ENCODE measurements at places on chromosomes 2 and 18. TPM values are rescaled to one million over a fixed set of nuclear protein-coding genes. Genes with fewer than 3 reads are reported as not detected.

The CGREF1 gene
- 0.43 TPM for total RNA-seq

The POTEC gene
- total RNA-seq, result not detected

The ARHGEF33 gene
- 1.3 TPM for total RNA-seq

The CCDC142 gene
- total RNA-seq, result 16.1 TPM

The PLEK gene
- 32.9 TPM for total RNA-seq

The IL36G gene
- total RNA-seq, result not detected

The CAPG gene
- total RNA-seq, result 419 TPM

The SCN9A gene
- total RNA-seq, result 10.5 TPM

DNA sequence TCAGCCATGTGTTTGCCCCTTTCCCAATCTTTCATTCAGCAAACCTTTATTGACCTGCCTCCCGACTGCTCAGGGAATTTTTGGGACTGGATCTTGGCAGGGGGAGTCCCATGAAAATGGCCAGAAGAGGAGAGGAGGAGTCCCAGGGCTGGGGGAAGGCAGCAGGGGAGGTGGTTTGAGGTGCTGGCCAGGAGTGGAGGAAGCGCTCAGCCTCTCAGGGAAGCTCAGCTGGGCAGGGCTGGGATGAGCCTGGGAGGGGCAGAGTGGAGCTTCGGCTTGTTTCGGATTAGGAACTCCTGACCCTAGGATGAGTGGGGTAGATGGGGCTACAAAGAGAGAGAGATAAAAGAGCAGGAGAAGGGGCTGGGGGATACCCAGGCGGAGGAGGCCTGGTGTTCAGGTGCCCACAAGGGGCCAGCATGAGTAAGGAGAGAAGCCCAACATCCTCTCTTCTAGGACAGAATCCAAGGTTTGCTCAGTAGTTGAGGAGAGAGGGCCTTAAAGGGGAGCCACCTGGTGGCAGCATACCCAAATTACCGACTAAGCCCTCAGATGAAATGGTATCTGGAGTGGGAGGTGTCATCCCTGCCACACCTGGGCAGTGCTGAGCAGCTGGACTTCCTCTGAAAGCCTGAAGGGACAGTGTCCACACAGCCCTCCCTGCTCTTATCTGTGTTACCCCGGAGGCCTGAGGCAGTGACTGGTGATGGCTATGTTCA lies 91.1 kb downstream of the INHBB start:
- no peak overlapping the region for H3K4me3 ChIP-seq
- DNase-seq, result no peak
- H3K36me3 ChIP-seq, result no peaks in the 10 kb centered on the region
- H3K27me3 ChIP-seq, result peaks cover 12% of the 10 kb centered on the region

GRCh38 chr2:98608962-98609604 lies 694 bp downstream of the UNC50 start:
- H3K27ac ChIP-seq, result peak overlapping the region; percentile 99
- DNase-seq, result peak; percentile 74
- H3K36me3 ChIP-seq, result peaks cover 42% of the 10 kb centered on the region
- peak overlapping the region; percentile 98 for H3K4me3 ChIP-seq
- peaks cover 41% of the 10 kb centered on the region for H3K4me1 ChIP-seq
- H3K27me3 ChIP-seq, result no peaks in the 10 kb centered on the region

DNA sequence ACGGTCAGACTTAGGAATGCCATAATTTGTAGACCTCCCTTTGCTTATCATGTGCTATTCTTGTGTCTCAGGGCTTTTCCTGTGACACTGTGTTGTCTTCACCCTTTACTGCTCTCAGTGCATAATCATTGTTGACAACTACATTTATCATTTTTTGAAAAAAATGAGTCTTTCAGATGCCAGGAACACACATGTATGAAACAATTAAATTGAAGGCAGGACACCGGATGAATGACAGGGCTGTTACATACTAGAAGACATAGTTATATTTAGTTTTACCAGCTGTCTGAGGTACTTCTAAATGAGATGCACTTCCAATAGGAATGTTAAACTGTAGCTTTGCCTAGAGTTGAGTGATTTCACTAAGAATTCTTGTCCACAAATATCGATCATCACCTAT lies 243.5 kb downstream of the LRP1B start:
- H3K36me3 ChIP-seq, result no peaks in the 10 kb centered on the region
- no peaks in the 10 kb centered on the region for H3K27me3 ChIP-seq
- no peak overlapping the region for H3K27ac ChIP-seq

- no peaks in the 10 kb centered on the region for H3K27me3 ChIP-seq
- no peak overlapping the region for H3K27ac ChIP-seq
- DNase-seq, result no peak
- no peaks in the 10 kb centered on the region for H3K36me3 ChIP-seq
- H3K4me1 ChIP-seq, result no peaks in the 10 kb centered on the region
Measured at GRCh38 chr2:223090039-223090438, 38.0 kb downstream of the KCNE4 start.

DNA sequence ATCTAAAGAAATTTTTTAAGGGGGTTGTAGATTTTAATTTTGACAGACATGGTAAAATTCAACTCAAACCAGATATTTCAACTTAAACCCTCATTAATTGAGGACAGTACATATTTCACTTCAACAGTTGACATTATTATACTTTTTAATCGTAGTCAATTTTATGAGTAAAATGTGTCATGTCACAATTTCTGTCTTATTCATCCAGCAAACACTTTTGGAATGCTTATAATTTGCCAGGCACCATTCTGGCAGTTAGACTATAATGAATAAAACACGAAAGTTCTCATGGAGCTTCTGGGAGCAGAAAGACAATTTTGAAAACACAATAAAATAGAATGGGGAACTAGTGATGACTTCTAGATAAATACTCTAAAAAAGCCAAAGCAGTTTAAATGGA lies 1094.8 kb downstream of the SUCLG1 start:
- no peaks in the 10 kb centered on the region for H3K27me3 ChIP-seq
- H3K27ac ChIP-seq, result no peak overlapping the region
- H3K4me1 ChIP-seq, result no peaks in the 10 kb centered on the region
- H3K36me3 ChIP-seq, result no peaks in the 10 kb centered on the region
- no peak overlapping the region for H3K4me3 ChIP-seq
- DNase-seq, result no peak

GRCh38 chr2:231709981-231710798 lies 1.9 kb downstream of the PTMA start:
- H3K27ac ChIP-seq, result peak overlapping the region; percentile 99
- peak; percentile 92 for DNase-seq
- peaks cover 22% of the 10 kb centered on the region for H3K36me3 ChIP-seq
- peaks cover 33% of the 10 kb centered on the region for H3K4me1 ChIP-seq
- H3K4me3 ChIP-seq, result peak overlapping the region; percentile 99

- H3K36me3 ChIP-seq, result no peaks in the 10 kb centered on the region
- no peaks in the 10 kb centered on the region for H3K27me3 ChIP-seq
- no peak overlapping the region for H3K4me3 ChIP-seq
- no peak overlapping the region for H3K27ac ChIP-seq
Measured at GRCh38 chr18:6435731-6436130, 21.0 kb upstream of the L3MBTL4 start.

- DNase-seq, result no peak
- H3K4me3 ChIP-seq, result no peak overlapping the region
- no peak overlapping the region for H3K27ac ChIP-seq
Measured at GRCh38 chr2:227829337-227829736, 15.7 kb downstream of the CCL20 start.

DNA sequence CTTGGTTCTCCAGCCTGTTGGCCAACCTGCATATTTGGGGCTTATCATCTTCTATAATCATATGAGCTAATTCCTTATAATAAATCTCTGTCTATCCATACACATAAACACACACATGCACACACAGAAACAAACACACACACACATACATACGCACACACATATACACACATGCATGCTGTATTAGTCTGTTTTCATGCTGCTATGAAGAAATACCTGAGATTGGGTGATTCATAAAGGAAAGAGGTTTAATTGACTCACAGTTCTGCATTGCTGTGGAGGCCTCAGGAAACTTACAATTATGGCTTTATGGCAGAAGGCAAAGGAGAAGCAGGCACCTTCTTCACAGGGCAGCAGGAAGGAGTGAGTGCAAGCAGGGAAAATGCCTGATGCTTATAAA lies 707.4 kb upstream of the CDH2 start:
- H3K36me3 ChIP-seq, result no peaks in the 10 kb centered on the region
- no peaks in the 10 kb centered on the region for H3K4me1 ChIP-seq
- no peak for DNase-seq
- H3K4me3 ChIP-seq, result no peak overlapping the region
- H3K27me3 ChIP-seq, result no peaks in the 10 kb centered on the region

DNA sequence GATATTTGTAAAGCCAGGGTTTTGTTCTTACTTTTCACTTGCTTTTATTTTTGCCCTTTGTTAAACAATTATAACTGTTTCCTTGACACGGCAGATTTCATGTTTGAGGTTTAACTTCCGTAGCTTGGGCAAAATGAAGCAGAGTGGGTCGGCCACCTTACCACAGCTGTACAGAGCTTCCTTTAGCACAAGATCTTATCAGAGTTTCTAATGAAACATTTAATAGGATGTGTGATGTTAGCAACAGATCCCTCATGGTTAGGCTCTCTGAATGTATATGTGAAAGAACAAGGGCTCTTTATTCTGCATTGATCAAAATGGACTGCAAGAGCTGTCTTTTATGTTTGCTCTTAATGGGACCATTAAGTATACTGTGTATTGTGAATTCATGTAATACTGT lies 22.3 kb downstream of the RNF125 start:
- no peaks in the 10 kb centered on the region for H3K27me3 ChIP-seq
- no peak for DNase-seq
- H3K27ac ChIP-seq, result peak overlapping the region; percentile 26
- no peaks in the 10 kb centered on the region for H3K36me3 ChIP-seq
- H3K4me1 ChIP-seq, result peaks cover 9% of the 10 kb centered on the region
- no peak overlapping the region for H3K4me3 ChIP-seq

GRCh38 chr2:182611009-182611408 lies 105.0 kb upstream of the DNAJC10 start:
- H3K27me3 ChIP-seq, result no peaks in the 10 kb centered on the region
- H3K27ac ChIP-seq, result no peak overlapping the region
- no peaks in the 10 kb centered on the region for H3K4me1 ChIP-seq
- no peaks in the 10 kb centered on the region for H3K36me3 ChIP-seq
- no peak for DNase-seq
- no peak overlapping the region for H3K4me3 ChIP-seq

DNA sequence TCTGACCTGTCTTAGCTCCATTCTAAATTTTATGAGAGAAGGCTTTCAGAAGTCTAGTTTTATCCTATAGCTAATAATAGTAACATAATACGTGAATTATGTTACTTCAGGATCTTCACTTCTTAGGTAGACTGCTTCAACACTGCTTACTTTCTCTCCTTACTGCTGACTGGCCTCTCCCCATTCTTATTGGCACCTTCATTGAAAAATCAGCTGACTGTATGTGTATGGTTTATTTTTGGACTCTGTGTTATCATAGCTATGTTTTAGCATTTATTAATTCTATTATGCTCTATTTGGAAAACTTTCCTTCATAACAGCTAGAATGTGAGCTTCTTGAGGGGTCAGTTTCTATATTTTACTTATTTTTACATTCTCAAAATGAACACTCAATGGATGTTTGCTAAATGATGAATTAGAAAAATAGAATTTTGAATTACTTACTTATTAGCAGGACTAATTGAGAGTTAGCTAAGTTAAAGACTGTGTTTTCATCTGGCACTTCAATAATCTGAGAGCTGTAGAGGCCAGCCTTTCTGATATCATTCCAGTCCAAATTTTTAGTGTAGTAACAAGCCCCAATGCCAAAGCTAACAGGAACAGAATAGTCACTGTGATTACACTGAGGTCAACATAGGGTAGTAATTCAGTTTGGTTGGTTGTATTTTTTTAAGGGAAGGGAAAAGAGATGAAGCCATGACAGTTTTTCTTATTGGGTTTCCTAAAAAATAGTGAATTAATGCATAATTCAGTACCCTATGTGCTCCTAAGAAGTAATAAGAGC lies 92.3 kb downstream of the TTC27 start:
- no peak for DNase-seq
- no peak overlapping the region for H3K4me3 ChIP-seq

DNA sequence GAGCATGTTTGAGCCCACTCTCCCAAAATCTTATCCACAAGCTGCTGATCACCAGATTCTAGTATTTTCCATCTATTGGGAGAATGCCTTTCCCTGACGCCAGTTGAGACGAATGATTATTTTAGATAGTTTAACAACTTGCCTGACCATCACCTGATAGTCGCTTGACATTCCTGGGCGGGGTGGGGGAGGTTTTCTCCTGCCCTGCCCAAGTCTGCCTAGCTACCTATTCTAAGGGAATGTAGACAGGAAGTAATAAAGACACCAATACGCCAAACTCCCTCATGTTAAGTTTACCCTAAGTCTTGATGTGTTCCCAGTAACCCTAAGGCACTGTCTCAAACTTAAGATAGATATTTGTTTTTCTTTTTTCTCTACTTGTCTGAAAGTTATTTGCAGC lies 4.6 kb upstream of the ACAA2 start:
- H3K4me3 ChIP-seq, result no peak overlapping the region
- H3K36me3 ChIP-seq, result no peaks in the 10 kb centered on the region
- no peak overlapping the region for H3K27ac ChIP-seq
- no peaks in the 10 kb centered on the region for H3K27me3 ChIP-seq
- peaks cover 10% of the 10 kb centered on the region for H3K4me1 ChIP-seq

- no peak overlapping the region for H3K27ac ChIP-seq
- DNase-seq, result no peak
Measured at GRCh38 chr2:219261024-219261855, 7.5 kb upstream of the TUBA4A start.

GRCh38 chr2:212959471-212960117 lies 191.8 kb downstream of the IKZF2 start:
- H3K36me3 ChIP-seq, result no peaks in the 10 kb centered on the region
- no peak for DNase-seq
- H3K27ac ChIP-seq, result no peak overlapping the region
- peaks cover 18% of the 10 kb centered on the region for H3K4me1 ChIP-seq
- H3K27me3 ChIP-seq, result no peaks in the 10 kb centered on the region

- no peak overlapping the region for H3K4me3 ChIP-seq
- no peak for DNase-seq
- H3K36me3 ChIP-seq, result no peaks in the 10 kb centered on the region
- H3K27me3 ChIP-seq, result no peaks in the 10 kb centered on the region
- no peak overlapping the region for H3K27ac ChIP-seq
Measured at GRCh38 chr2:188573453-188573852, 281.8 kb downstream of the GULP1 start.

GRCh38 chr2:241855888-241856422 lies 2.7 kb downstream of the PDCD1 start:
- H3K4me1 ChIP-seq, result peaks cover 9% of the 10 kb centered on the region
- H3K36me3 ChIP-seq, result no peaks in the 10 kb centered on the region
- no peak overlapping the region for H3K27ac ChIP-seq
- no peak for DNase-seq
- no peak overlapping the region for H3K4me3 ChIP-seq

- H3K4me3 ChIP-seq, result no peak overlapping the region
- no peak for DNase-seq
- no peak overlapping the region for H3K27ac ChIP-seq
- no peaks in the 10 kb centered on the region for H3K36me3 ChIP-seq
- H3K27me3 ChIP-seq, result no peaks in the 10 kb centered on the region
Measured at GRCh38 chr2:176772816-176773215, 439.8 kb upstream of the HNRNPA3 start.
